ENCODE measurements at places on chromosomes 16 and 17. TPM values are rescaled to one million over a fixed set of nuclear protein-coding genes. Genes with fewer than 3 reads are reported as not detected.

The PERCC1 gene
- 0.49 TPM for total RNA-seq

The AOC2 gene
- 2.7 TPM for total RNA-seq

The OTOP2 gene
- total RNA-seq = not detected

The TMEM88 gene
- total RNA-seq = 7.9 TPM

The ABCC3 gene
- total RNA-seq = 1.6 TPM

DNA sequence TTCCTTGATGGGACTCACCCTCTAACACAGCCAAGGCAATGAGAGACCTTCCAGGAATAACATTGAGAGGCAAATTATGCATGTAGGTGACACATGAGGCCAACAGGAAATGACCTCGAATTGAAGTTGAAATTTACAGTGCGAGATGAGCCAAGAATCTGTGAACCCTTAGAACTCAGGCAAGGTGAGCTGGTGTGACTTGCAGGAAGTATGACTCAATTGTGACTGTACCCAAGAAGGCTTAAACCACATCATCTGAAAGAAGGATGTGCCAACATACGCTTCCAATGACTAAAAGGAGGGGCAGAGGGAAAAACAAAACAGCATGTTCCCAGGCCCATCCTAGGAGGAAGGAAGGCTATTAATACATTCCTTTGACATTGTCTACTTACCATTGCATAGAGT is 44.8 kb downstream of the PITPNC1 start:
- peak; percentile 83 for DNase-seq

GRCh38 chr17:34850023-34850422 is 111.2 kb downstream of the CCT6B start:
- DNase-seq = no peak

DNA sequence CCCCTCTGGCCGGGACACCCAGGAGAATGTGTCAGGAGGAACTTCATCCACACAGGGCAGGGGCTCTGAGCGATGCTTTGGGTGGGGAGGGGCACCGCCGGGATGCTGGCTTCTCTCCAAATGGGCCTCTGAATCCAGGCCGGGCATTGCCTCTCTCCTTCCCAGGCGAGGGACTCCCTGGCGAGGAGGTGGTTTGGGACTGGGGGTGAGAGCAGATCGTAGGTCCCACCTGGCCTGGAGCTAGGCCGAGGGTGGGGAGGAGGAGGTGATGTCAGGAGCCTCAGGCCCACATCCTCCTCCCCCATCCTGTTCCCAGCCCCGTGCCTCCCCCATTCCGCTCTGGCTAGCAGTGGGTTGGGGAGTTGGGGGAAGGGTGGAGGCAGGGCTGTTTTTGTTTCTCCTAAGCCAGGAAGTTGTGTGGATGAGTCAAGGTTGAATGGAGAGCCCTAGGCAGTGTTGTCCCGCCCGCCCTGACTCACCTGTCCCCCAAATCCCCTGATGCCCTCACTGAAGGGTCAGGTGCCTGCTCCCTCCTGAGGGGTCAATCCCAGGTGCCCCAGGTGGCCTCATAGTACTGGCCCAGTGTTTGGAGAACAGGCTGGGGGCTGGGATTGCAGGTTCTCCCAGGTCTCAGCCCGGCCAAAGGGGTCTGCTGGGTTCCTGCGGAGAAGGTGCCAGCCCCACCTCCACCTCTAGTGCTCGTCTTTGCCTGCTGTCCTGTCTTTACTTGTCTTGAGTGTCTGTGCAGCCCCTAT is 2.8 kb downstream of the GRB7 start:
- DNase-seq = no peak

DNA sequence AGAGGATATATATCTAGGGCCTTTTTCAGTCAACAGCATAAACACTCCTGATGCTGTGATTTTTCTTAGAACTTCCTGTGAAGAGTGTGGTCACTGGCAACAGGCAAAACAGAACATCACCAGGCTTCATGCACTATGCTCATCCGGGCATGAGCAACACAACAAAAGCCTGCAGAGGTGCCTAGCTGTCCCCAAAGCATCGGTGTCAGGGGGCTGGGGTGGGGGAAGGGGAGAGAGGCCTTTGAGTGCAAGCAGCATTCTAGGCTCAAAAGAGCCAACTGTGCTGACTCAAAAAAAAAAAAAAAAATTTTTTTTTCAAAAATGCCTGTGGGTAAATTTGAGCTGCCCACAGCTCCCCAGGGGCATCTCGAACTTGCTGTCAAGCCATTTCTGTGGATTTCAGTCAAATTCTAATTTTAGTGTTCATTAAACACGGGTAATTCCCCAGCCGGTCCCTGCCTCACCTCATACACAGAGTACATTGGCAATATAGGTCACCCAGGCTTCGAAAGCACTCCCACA is 194.6 kb upstream of the DYNLRB2 start:
- no peak for DNase-seq

All from CD4-positive, alpha-beta memory T cell (primary cell).